Activated gamma-delta T cell treated with Interleukin-2 at 50 U/mL for 16 hours (primary cell): ENCODE measurements at places on chromosomes 4 and X.

GRCh38 chr4:3667258-3667657 lies 98.9 kb upstream of the ADRA2C start:
- no peak for DNase-seq

GRCh38 chrX:70479922-70480659 lies 35.5 kb downstream of the DLG3 start:
- no peak for DNase-seq

DNA sequence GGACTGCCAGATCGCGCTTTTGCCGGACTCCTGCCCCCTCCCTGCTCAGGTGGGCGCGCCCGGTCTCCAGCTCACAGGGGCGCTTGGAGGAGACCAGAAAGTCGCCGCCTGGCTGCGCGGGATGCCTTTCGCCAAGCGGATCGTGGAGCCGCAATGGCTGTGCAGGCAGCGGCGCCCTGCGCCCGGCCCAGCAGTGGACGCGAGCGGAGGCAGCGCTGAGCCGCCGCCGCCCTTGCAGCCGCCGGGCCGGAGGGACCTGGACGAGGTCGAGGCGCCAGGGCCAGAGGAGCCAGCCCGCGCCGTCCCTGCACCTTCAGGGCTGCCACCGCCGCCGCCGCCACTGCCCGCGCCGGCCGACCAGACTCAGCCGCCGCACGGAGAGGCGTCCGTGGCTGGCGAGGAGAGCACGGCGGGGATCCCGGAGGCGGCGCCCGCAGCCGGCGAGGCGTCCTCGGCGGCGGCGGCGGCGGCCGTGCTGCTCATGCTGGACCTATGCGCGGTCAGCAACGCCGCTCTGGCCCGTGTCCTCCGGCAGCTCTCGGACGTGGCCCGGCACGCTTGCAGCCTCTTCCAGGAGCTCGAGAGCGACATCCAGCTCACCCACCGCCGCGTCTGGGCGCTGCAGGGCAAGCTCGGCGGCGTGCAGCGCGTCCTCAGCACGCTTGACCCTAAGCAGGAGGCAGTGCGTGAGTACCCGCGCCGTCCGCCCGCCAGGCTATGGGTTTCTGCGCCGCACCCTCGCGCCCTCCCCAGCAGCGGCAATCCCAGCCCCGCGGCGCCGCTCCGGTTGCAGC lies 834 bp downstream of the NHS start:
- DNase-seq = no peak

GRCh38 chr4:175413561-175413960 lies 398.5 kb downstream of the GPM6A start:
- DNase-seq = no peak

DNA sequence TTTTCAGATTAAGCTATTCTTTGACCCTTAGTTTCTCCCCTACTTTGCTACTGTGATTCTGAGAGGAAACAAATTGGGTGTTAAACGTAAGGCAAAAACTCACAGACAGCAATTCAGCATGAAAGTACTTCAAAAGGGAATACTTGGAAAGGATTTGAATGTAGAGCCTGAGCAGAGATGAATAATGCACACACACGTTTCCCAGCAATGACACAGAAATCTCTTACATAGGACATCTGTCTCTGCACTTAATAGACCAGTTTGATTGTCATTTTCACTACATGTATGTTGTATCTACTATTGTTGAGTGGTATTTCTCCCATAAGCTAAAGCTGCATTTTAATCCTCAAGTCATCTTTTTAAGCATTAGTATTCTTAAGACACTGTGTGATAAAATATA lies 166.1 kb upstream of the TEX13C start:
- DNase-seq = no peak

DNA sequence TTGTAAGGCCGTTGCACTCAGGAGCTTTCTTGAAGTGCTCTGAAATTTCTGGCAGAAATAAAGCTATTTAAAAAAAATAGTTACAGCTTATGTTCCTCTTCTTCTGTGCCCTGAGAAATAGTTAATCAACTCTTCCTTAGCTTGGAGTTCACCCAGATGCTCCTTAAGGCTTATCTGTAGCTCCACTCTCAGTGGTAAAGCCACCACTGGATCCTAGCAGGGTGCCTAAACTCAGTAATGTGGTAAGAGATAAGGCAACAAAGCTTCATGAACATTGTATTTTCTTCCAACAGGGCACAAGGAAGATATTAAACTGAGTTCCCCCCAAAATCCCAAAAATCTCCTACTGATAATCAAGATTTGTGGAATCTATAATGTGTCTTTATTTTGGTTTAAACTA lies 299.5 kb downstream of the MAPK10 start:
- DNase-seq = no peak

DNA sequence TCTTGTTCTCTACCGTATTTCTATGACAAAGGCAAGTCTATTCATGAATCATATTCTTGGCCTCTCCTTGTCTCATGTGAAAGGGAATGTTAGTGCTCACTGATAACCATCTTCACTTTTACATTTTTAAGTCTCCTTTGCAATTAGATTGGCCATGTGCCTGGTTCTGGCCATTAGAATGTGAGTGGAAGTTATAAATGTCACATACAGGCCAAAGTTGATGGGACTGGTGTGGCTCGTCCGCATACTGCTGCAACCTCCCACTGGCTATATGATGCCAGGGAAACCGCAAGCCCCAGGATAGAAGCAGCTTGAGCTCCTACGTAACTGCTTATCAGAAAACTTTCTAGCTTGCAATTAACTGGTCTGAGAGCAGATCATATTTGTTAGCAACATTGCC lies 86.1 kb downstream of the MAGEC1 start:
- DNase-seq = no peak

DNA sequence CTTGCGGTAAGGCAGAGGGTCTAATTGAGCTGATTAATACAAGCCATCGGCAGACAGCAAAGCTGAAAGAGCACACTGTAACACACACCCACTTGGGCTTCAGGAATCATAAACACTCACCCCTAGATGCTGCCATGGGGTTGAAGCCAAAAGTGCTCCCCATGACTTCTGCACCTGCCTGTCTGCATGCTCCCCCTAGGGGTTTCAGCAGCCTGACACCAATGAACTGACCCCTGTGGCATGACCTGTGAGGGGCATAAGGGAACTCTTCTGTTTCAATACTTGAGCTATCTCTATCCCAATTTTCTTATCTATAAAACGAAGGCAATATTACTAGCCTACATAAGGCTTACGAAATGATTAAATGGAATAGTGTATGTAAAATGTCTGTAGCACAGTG lies 23.0 kb upstream of the IL13RA2 start:
- no peak for DNase-seq

DNA sequence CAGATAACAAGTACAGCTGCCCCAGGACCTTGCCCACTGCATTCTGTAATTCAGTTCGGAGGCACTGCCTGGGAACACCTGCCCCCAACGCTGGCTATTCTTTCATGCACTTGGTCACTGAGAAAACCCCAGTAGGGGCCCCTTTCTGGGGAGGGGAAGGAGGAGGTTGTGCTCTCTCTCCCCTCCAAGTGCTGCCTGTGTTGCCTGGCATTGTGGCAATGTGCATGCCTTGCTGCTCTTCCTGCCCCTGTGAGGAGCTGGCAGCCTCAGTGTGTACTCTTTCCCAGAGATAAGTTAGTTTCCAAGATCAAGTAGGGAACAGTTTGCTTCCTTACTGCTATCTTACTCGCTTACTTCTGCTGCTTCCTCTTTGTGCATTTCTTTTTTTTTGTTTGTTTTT lies 90.8 kb downstream of the AASDH start:
- DNase-seq = no peak

- DNase-seq = no peak
Measured at GRCh38 chrX:150213481-150214030, 149.6 kb upstream of the MAMLD1 start.

DNA sequence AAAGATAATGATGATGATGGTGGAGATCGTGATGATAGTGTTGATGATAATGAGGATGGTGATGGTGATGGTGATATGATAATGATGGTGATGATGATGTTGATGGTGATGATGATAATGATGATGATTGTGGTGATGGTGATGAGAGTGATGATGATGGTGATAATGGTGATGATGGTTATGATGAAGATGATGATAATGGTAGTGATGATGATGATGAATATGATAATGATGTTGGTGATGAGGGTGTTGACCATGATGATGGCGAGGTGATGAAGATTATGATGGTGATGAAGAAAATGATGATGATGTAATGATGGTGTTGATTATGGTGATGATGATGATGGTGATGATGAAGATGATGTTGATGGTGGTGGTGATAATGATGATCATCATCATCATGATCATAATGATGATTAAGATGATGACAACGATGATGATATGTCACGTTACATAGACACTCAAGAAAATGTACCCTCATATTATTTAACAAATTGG lies 1106.4 kb downstream of the NLGN4X start:
- DNase-seq = no peak

GRCh38 chr4:7239101-7239820 lies 46.9 kb downstream of the SORCS2 start:
- no peak for DNase-seq

DNA sequence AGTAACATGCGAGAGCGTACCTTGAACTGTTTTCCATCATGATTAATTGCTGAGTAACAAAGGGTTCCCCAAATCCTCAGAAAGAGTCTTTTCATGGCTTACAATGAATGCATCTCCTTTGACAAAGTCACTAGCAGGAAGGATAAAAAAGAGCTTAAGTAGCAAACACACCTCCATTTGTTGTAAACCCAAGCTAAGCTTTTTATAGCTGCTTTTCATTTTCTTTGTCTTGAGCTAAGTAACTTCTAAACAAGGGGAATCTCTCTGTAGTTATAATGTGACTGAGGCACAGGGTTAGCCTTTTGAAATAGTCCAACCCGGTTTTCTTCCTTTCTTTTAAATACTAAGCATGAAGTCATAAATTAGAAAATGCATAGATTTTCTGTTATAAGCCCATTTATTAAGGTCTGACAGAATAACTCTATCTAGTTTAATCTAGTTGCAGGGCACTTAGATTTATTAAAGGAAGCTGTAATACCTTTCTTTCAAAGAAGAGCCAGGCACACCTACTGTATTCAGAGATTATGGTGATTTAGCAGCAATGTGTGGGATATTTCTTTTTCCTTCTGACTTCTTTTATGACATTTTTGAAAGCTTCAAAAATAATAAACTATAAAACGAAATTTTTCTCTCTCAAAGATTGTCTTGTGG lies 226.9 kb upstream of the SMIM31 start:
- DNase-seq = no peak

- no peak for DNase-seq
Measured at GRCh38 chrX:133574716-133575115, 159.4 kb upstream of the GPC4 start.

- no peak for DNase-seq
Measured at GRCh38 chr4:112704991-112705845, 68.3 kb downstream of the LARP7 start.

GRCh38 chr4:115548123-115548522 lies 434.7 kb upstream of the NDST4 start:
- DNase-seq = no peak

DNA sequence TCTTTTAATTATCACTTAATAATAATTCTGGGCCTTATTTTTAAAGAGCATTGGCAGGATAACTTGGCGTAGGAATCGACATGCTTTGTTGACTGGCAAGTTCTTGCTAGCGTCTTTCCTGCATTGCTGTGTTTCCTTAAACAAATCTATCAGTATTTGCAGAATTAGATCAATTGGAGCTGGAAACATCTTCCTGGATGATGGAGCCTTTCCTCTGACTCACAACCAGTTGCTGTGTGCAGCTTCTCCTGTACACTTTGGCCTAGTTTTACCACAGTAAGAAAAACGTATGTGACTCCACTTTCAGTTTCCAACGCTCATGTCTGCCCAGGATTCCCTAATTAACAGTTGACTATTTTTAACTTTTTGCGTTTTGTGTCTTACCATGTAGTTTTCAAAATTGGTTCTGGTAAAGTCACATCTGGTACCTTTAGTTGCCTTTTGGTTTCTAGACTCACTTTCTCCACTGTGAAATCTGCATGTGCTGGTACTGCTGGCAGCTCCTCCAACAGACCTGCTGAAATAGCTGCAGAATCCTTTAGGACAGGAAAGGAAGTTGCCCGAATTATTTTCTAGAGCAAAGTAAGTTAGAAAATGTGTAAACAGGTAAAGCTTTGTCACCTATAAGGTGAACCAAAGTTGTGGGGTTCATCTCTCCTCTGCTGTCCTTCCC lies 553.2 kb upstream of the FAT1 start:
- DNase-seq = no peak

GRCh38 chrX:98141466-98141865 lies 1257.8 kb downstream of the RPA4 start:
- DNase-seq = no peak
